Activated CD8-positive, alpha-beta memory T cell treated with anti-CD3 and anti-CD28 coated beads, Interleukin-2, amount 50 U/mL, for 4 hours (primary cell): ENCODE measurements at places on chromosomes 3 and 15.

GRCh38 chr15:29105151-29105854 lies 164.3 kb downstream of the NSMCE3 start:
- no peak for DNase-seq

DNA sequence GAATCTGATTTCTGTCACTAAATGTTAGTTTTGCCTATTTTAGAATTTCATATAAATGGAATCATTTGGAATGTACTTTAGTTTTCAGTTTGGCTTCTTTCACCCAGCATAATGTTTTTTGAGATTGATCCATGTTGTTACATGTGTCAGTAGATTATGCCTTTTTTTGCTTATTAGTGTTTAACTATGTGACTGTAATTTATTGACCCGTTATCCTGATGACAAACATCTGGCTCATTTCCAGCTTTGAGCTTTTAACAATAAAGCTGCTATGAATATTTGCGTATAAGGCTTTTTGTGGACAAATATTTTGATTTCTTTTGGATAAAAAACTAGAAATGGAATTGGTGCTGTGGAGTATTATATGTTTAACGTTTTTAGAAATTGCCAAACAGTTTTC lies 254.5 kb upstream of the CFAP20DC start:
- DNase-seq: no peak

GRCh38 chr3:47892286-47893040 lies 89.5 kb downstream of the DHX30 start:
- no peak for DNase-seq

GRCh38 chr15:39851500-39852092 lies 68.5 kb downstream of the GPR176 start:
- DNase-seq: no peak

- no peak for DNase-seq
Measured at GRCh38 chr3:71956069-71956340, 171.1 kb upstream of the PROK2 start.

- DNase-seq: no peak
Measured at GRCh38 chr15:41429003-41429890, 12.4 kb downstream of the RTF1 start.

GRCh38 chr15:75061272-75061671 lies 37.9 kb downstream of the PPCDC start:
- DNase-seq: no peak

GRCh38 chr3:126731044-126731443 lies 27.0 kb downstream of the CHCHD6 start:
- DNase-seq: no peak

GRCh38 chr3:8846176-8846575 lies 76.8 kb upstream of the OXTR start:
- DNase-seq: no peak

GRCh38 chr3:187745201-187746058 lies at the start of gene BCL6:
BCL6 (minus strand) TSS chr3:187745468; CDS start chr3:187733693, 11,775 bp downstream.
- peak; percentile 83 for DNase-seq

DNA sequence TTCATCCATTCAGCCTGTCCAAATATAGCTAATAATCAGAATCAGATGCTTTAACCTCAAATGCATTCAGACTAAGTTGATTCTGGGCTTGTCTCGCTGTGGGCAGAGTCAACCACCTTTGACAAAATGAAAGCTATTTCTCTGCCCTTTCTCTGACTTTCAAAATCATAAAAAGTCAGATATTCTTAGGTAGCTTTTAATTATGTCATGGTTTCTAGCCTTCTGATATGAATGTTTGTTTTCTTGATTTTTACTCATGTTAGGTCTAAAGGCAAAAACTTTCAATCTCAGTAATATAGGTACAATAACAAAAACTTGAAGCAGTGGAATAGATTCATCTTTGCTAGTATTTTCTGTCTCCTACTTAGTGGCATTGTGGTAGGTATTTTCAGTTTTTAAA lies 25.3 kb upstream of the C15orf61 start:
- no peak for DNase-seq

DNA sequence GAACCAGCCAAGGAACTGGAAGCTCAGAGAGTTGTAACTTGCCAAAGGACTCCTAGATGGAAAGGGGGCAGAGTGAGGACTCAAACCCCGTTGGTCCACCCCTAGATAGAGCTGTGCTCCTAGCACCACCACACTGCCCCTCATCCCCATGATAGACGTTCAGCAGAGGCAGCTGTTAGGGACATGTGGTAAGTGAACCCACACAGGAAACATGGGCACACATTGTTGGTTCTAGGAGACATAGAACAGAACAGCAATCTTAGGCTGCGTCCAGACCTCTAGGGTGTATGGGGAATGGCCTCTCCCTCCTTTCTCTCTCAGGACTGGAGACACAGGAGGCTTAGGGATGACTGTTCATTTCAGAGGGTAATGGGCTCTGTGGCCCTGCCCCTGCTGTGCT lies 102.7 kb downstream of the ANP32A start:
- no peak for DNase-seq

DNA sequence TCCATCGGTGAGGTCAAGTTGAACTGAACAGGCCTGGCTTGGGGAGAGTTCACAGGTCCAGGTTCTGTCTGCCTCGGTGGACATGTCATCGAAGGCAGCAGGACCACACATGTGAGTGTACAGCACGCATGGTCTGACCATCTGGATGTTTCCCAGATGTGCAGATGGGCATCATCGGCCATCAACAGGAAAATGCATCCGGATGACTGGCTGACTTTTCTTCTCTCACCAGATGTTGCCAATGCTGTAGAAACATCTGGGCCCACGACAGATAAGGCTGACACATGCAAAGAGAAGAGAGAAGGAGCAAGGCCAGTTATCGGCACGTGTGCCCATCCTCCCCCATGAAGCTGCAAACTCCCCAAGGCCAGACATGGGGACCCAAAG lies 45.1 kb downstream of the NOX5 start:
- DNase-seq: no peak

- DNase-seq: no peak
Measured at GRCh38 chr3:130728037-130728436, 18.6 kb downstream of the PIK3R4 start.

GRCh38 chr15:74802290-74802689 lies 10.3 kb upstream of the LMAN1L start:
- DNase-seq: no peak

- DNase-seq: no peak
Measured at GRCh38 chr3:119582178-119582577, 2.9 kb downstream of the ADPRH start.

DNA sequence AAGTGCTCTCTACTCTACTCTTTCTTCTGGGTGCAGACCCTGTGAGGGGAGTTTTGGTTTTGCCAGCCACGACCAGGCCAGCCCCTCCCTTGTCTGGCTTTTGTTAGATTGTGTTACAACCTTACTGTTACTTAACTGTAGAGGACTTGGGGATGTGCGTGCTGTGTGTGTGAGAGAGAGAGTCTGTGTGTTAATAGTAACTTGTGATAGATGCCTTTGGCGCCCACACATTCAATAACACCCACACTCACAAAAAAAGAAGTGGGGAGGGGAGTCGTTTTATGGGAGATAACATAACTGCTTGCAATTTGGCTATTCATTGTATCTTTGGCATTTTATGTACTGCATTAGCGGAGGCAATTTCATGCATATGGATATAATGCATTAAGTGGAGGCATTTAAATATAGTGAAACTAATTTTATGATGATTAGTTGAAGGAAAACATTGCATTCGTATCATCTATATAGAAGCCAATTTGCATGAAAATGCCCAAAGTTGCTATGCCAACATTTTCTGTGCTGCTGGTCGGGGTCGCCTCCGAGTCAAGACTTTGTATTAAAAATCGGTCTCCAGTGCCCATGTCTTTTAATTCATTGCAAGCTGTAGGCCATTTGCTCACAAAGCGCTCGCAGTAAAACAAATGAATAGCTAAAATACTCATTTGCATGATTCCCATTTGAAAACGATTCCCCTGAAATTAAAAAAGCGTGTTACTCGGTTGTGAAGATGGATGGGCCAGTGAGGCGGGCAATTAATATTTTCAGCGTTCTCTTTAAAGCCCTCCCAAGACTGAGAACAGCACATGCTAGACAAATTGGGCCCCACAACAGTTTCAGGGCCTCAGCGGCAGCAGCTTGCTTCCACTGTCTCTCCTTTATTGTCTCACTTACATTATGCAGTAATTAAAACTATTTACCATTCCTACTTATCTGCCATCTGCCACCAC lies 158.5 kb upstream of the SMAD3 start:
- DNase-seq: no peak

- DNase-seq: no peak
Measured at GRCh38 chr3:102753901-102754300, 319.1 kb downstream of the ZPLD1 start.

DNA sequence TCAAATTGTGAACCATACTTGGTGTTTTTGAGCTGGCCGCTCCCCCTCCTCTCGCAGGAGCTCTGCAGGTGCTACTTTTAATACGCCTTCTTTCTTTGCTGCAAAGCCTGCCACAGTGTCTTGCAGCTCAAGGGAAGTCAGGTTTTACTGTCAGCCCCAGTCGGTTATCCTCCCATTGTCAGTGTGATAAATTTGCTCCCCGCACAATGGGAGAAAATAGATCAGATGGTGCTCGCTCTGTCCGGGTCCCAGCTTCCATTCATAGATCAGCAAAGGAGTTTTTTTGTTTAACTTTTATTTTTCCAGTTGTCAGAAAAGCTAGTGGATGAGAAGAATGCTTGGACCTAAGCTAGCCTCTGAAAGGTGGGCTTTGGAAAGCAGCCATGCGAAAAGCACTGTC lies 207.7 kb downstream of the RYR3 start:
- no peak for DNase-seq

DNA sequence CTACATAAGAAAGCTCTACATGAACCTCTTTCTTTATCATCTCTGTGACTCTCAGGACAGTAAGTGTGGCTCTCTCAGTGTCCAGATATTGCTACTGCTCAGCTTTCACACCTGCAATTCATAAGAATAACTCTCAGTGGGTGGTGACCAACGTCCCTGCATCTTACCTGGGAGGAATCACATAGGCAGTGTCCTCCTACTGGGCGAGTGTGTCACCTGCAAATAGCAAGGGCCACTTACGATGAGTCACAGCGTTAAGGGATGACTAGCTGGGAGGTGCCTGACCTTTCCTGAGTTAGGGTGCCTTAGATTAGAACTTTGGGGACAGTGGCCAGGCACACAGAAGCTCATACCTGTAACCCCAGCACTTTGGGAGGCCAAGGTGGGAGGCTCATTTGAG lies 90.8 kb upstream of the C3orf80 start:
- DNase-seq: no peak

GRCh38 chr3:119555309-119555735 lies 4.1 kb downstream of the CD80 start:
- no peak for DNase-seq

DNA sequence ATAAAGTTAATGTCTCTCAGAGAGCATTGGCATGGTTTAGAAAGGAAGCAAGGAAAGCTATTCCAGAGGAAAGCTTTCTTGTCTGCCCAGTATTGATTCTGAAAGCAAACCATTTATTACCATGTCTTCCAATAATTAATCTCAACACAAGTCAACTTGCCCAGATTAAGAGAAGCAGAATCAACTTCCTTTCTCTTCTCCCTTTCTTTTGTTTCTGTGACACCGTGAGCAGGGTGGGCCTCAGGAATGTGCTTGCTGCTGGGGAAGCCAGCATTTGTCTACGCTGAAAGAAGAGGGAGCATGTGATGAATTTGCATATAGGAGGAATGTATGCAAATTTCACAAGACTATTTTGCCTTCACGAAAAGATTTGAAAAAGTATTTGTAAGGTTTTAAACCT lies 368.6 kb upstream of the ROPN1 start:
- no peak for DNase-seq

DNA sequence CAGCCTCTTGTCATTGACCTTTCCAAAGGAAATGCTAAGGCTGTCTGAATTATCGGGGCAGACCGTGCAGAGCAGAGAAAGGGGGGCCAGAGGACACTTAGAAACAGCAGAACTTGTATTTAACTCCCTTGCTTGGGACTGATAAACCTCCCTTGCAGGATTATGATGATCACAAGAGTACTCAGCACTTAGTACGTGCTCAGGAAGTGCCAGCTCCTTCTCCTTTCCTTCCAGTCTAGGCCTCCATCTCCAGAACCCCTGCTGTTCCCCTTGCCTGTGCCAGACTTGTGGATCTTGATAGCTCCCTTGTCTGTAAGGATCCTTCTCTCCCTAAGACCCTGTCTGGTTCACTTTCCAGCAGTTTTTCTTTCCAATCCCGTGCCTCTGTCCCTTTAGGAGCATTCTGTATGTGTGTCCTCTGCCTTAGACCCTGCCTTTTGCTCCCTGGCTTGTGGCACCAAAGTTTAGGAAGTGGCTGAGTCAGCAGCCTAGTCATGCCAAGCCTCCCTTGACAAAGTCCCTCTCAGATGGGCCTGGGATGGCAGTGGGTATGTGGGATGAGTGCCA lies 747 bp downstream of the SORD start:
- DNase-seq: no peak

DNA sequence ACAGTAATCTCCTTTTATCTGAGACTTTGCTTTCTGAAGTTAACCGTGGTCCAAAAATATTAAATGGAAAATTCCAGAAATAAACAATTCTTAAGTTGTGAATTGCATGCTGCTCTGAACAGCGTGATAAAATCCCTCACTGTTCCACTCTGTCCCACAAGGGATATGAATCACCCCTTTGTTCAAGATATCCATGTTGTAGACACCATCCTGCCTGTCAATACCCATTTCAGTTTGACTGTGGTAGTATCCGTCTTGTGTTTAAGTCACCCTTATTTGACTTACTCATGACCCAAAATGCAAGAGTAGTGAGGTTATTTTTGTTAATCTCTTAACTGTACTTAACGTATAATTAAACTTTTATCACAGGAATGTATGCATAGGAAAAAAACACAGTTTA lies 435.0 kb downstream of the SHQ1 start:
- no peak for DNase-seq

- peak; percentile 25 for DNase-seq
Measured at GRCh38 chr3:3200632-3201212, 21.2 kb upstream of the CRBN start.

- peak; percentile 74 for DNase-seq
Measured at GRCh38 chr3:143121241-143122088, 1.9 kb downstream of the CHST2 start.

GRCh38 chr15:88703533-88703932 lies 64.7 kb downstream of the ISG20 start:
- DNase-seq: no peak

DNA sequence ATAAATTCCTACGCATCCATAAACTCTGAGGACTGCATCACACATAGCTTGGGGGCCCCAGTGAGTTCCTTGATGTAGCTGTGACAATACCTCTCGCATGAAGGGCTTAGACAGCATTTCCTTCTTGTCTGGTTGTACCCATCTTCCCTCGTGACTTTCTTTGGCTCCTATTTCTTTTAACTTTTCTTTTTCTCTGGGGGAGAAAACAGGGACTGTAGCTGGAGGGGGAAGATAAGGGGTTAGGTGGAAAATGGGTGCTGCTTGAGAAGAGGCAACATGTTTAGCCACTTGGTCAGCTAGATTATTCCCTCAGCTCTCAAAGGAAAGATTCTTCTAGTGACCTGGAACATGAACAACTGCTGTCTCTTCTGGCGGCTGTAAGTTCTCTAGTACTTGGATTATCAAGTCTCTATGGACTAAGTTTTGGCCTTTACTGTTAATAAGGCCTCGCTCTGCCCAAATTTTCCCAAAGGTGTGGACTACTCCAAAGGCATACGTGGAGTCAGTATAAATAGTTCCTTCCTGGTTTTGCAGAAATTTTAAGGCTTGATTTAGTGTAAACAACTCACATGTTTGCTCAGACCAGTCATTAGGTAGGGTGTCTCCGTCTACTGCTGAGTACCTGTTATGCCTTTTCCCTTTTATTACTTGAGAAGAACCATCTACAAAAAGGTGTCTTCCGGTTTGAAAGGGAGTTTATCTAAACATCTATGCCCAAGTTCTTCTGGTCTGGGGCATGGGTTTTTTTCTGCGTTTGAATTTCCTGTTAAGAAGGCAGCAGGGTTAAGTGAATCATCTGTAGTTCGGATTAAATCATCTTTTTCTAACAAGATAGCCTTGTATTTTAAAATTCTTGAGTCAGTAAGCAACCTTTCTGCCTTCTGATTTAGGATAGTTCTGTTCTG lies 21.0 kb upstream of the ATG7 start:
- DNase-seq: no peak
